ENCODE measurements at places on chromosomes 1 and 21.

- no peak for DNase-seq
Measured at GRCh38 chr21:17708522-17709265, 96.0 kb upstream of the BTG3 start.

- no peak for DNase-seq
Measured at GRCh38 chr1:17605582-17606344, 66.3 kb downstream of the ARHGEF10L start.

DNA sequence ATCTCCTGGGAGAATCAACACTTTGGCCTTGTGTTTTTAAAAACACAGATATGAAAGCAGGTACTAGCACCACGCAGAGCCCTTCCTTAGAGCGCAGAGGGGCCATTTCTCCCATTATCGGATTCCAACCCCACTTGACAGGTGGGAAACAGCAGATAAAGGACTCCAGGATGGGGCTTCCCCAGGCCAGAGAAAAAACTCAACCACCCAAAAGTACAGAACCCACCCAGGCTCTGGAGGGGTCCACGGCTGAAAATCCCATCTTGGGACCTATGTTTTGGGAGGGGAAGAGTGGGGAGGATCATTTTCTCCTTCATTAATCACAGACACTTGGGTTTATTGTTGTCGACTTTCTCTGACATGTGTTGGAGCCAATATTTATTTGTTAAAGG, 27.1 kb upstream of the COL18A1 start:
- DNase-seq, result no peak

DNA sequence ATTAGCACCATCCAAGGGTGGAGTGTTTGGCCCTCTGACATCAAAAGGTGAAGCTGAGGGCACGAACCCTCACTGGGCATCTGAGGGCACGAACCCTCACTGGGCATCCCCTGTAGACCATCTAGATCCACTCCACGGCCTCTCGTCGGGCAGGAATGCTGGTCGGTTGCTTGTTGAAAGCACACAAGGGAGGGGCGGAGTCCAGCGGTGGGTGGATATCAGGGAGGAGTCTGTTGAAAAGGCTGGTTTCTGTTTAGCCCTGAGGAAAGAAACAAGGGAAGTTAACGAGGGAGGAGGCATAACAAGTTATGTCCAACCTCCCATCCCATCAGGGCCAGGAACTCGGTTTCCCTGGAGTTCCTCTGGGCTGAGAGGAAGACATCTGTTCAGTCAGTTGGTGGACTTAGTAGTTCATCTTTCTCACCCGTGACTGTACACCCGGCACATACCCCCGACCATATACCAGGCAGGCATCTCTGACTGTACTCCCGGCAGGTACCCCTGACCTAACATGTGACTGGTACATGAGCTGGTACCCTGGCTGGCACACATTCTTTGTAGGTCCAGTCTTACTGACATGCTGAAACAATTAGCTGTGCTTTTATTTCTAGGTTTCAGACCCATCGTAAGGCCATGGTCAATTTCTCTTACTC, 32.1 kb upstream of the PDE9A start:
- DNase-seq, result no peak

GRCh38 chr1:76292418-76293184, 218.1 kb downstream of the ST6GALNAC3 start:
- no peak for DNase-seq

GRCh38 chr1:216580538-216581057, 142.6 kb downstream of the ESRRG start:
- no peak for DNase-seq

DNA sequence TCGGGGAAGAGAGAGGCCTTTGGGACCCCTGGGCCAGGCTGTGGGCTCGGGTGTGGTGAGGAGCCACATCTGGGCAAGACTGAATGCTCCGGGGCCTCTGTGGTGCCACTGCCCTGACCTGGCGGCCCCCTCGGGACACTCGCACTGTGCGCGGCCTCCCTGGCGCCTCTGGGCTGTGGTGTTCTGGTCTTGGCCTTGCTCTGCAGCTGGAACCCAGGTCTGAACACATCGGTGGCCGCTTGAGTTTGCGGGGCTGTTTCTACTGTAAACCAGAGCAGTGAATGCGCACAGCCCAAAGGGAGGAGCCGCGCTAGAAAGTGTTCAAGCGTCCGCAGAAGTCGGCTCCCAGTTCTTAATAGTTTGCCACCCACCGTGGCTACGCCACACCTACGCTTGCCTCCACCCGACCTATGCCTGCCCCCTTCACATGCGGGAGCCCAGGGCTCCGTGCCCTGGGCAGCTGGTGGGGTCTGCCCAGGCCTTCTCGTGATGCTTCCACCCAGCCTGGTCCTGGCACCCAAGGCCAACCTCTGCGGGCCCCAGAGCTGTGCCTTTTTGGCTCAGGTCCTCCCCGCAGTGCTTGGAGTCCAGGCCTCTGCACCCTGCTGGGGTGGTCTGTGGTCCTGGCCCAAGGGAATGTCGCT, 4.4 kb downstream of the PDE9A start:
- no peak for DNase-seq

- no peak for DNase-seq
Measured at GRCh38 chr1:33257207-33257771, 997 bp downstream of the ZNF362 start.

DNA sequence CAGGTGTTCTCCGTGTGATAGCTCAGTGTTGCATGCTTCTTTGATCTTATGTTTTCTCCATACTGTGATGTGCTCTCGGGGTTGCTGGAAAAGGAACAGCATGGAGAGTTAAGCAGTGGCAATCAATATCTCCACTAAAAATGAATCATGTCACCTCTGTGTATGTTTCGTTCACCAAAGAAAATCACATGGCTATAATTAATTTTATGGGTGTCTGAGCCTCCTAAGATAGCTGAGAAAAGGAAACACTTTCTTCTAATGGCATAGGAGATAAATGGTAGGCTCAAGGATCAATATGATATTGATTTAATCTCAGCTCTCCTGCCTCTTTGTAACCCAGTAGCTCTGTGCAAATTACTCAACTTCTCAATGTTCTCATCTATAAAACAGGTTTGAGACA, 14.3 kb downstream of the FAM177B start:
- DNase-seq, result no peak

- no peak for DNase-seq
Measured at GRCh38 chr1:27589841-27590426, 14.0 kb downstream of the AHDC1 start.

GRCh38 chr1:17437580-17438317, 1.7 kb downstream of the RCC2 start:
- no peak for DNase-seq

GRCh38 chr1:54811066-54811465, 9.9 kb upstream of the TTC22 start:
- no peak for DNase-seq

DNA sequence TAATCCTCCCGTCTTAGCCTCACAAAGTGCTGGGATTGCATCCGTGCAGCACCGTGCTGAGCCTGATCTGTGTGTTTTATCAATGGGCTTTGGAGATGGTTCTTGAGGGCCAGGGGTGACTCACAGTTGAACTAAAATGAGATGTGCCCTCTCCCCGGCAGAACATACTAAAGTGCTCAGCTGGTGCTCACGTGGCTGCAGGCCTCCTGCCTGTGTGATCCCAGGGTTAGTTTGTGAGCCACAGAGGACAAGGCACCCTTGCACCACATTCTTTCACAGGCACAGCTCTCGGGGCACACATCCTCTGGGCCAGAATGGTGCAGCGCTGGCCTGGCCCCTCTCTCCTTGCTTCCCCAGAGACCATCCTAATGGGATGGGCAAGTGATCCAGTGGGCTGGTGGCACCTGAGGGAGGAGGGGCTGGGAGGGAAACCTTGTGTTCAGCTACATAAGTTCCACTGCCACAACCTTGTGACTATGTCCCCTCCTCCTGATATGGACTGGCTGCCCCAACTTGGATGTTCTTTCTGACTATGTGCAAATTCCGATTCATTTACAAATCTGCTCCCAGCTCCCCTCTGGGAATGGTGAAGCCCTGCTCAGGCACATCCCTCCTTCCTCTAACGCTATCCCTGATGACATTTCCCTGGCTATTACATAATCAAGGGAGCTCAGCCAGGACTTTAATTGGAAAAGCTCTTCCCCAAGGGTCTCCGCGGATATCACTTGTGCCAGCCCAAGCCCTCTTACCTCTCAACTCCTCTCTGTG, 197.0 kb upstream of the EDN2 start:
- no peak for DNase-seq

- DNase-seq, result no peak
Measured at GRCh38 chr1:118461154-118461553, 276.1 kb upstream of the SPAG17 start.

DNA sequence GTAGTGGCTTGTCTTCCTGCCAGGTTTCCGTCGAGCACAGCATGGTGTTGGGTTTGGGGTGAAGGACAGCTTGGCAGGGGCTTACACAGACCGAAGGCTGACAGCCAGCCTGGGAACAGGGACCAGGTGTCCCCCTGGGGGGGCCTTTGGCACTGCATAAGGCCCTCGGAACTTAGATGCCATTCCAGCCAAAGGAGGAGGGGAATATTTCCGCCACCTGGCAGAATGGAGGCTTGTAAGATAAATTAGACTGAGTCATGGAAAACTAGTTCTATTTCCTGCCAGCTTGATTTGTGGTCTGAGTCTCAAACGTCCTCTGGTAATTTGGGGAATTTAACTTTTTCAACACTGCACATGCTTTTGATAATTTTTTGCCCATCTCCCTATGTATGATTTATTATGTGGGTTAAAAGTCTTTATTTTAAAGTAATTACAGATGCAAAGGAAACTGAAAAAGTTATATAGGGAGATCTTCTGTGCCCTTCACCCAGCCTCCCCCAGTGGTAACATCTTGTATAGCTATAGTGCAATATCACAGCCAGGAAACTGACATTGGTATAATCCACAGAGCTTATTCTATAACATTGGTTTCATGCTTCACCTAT, 11.5 kb upstream of the TMEM51 start:
- DNase-seq, result no peak

DNA sequence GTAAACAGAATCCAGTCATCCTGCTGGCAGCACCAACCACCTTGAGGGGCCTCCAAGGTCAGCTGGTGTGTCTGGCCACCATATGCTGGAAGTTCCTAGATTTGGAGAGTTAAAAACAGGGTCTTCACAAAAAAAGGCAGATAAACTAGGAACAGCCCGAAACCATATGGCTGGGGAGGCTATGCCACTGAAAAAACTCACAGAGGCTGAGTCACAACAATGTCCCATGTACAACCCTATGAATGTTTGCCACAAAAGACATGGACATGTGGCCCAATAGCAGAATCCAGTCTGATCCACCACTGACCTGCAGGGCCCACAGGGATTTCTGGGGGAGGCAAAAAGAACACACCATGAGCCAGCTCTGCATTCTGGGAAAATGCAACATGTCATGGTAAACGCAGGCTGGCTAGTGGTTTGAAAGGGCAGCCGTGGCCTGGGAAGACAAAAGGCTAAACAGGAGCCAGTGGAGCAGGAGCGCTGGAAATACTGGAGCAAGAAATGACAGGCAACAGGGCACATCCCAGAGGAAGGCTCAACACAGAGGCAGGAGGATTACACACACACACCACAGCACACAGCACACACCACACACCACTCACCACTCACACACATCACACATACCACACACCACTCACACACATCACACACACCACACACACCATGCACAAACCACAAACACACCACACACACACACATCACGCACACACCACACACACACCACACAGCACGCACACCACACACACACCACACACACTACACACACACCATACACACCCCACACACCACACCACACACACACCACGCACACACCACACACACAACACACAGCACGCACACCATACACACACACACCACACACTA, 55.4 kb downstream of the HSF2BP start:
- no peak for DNase-seq

- DNase-seq, result no peak
Measured at GRCh38 chr1:115669002-115669673, 27.4 kb downstream of the VANGL1 start.

DNA sequence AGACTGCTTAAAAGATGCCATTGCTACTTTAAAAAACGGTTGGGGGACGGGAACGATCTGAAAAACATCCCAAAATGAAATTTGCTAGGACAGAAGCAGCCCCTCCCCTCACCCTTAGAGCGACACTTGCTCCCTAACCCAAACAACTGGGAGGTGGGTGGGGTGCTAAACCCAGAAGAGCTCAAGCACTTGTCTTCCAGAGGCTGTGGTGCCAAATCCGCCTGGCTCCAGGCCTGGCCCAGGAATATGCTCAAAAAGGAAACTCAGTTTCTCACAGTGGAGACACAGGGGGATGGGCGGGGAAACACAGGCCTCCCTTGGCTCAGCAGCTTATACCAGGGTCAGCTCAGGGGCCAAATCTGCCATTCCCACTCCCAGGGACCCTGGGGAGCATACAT, 644 bp upstream of the PBXIP1 start:
- DNase-seq, result no peak

- DNase-seq, result no peak
Measured at GRCh38 chr1:218692808-218693207, 347.7 kb downstream of the TGFB2 start.

GRCh38 chr1:21594935-21595897, 73.9 kb downstream of the RAP1GAP start:
- DNase-seq, result no peak

DNA sequence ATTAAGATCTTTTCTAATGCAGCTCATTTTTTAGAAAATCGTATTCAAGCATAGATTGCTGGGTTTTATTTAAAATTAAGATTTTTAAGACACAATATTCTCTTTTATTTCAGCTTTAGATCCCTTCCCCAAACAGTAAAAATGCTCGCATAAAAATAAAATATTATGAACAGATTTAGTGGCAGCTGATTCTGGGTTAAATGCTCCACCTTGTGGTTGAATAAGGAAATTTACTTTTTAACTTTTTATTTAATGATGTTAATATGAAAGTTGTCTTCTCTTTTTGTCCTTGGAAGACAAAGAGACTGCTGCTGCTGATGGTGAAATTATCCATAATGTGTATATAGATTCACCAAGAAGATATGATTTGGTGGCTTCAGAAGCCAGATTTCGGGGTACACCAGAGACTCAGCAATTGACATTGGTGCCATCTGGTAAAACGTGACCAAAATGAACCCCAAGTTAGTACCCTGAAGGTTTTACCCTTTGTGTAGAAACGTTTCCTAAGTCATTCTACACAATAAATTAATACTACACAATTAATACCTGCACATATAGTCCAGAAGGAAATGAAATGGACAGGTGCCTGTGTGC, 128.0 kb downstream of the ADAMTS1 start:
- no peak for DNase-seq

- no peak for DNase-seq
Measured at GRCh38 chr1:117094841-117095604, 26.5 kb downstream of the TRIM45 start.

DNA sequence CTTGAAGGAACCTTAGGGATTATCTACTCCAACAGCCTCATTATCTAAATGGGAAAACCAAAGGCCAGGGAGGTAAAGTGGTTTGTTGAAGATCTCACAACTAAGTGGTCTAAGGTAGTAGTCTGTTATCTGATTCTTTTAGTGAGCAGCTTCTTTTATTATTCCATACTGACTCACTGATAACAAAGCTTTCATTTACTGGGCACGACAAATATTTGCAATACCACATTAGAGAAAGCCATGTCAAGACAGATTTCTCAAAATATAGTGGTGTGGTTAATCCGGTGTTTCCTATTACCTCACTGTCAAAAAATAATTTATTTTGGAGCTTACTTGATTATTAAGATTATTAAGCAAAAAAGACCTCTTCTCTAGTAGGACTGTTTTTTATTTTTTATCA, 369.1 kb downstream of the S1PR1 start:
- DNase-seq, result no peak

All from activated CD8-positive, alpha-beta memory T cell treated with anti-CD3 and anti-CD28 coated beads for 1 hour (primary cell).